ENCODE measurements at places on chromosomes 4 and X.

DNA sequence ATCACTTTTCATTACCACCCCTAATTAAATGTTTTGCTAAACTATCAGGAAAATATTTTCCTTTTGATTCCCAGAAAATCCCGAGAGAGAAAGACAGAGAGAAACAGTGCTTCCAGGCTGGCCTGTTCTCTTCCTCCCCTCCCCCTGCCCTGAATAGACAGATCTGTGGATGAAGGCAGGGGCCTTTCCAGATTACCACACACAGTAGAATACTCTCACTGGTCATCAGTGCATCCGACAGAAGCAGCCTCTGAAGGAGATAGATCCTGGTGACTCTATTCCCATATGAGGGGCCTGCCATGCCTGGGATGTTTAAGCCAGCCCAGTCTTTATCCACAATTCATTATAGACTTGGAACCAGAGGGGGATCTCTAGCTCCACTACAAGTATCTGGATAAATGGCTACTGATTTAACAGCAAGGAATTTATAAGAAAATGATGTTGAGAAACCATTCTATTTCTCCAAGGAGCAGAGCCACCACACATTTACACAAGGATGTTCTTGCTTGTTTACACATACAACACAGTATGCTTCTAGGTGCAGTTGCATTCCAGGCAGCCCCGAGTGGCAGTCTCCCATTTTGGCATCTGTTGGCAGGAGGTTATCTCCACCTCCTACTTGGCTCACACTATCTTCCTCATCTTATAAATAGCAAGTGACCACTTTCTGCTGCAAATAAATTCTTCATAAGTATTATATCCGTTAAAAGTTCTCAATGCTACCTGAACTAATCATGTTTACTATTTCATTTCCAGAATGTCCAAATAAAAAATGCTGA lies 115.8 kb downstream of the HS6ST2 start:
- no peak for DNase-seq

GRCh38 chrX:33465137-33465536 lies 253.8 kb upstream of the DMD start:
- no peak for DNase-seq

DNA sequence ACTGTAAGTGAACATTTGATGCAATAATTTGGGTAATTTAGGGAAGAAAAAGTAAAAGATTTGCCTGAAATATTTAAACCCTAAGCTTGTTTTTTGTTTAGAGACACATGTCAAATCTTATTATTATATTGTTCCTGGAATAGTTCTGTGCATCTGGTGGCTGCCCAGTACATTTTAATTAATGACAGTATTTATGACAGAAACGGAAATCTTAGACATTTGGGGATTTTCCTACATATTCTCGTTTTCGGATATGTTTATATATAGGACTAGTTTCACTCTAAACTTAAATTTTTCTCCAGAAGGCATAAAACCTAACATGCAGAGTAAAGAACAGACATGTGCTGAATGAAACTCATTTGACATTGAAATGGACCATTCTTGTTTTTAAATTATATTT lies 125.6 kb upstream of the PAQR3 start:
- no peak for DNase-seq

DNA sequence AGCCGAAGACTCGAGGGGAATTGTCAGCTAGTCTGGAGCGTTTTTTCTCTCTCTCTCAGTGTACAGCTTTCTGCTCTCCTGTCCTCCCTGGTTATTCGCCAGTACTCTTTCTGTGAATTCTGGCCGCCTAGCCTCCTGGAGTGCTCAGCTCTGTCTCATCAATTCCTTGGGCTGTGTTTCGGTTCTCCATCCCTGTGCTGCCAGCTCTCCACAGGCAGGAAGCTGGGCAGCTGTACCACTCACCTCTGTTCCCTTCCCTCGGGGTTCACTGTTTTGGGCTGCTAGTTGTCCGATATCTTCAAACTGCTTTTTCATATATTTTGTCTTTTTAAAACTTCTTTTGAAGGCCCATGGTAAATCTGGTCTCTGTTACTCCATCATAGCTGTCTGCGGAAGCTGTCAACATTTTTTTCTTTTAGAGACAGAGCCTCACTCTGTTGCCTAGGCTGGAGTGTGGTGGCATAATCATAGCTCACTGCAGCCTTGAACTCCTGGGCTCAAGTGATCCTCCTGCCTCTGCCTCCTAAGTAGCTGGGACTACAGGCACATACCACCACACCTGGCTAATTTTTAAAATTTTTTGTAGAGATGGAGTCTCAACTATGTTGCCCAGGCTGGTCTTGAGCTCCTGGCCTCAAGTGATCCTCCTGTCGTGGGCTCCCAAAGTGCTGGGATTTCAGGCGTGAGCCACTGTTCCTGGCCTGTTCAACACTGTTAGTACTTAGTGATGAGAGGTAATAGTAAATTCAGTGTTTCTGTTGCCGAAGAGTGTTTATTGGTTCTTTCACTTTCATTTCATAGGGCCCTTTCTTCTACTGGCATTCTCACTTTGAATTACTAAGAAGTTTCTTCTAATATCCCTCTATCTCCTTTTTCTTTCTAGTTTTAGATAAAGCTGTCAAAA lies 18.6 kb downstream of the ZCCHC4 start:
- no peak for DNase-seq

DNA sequence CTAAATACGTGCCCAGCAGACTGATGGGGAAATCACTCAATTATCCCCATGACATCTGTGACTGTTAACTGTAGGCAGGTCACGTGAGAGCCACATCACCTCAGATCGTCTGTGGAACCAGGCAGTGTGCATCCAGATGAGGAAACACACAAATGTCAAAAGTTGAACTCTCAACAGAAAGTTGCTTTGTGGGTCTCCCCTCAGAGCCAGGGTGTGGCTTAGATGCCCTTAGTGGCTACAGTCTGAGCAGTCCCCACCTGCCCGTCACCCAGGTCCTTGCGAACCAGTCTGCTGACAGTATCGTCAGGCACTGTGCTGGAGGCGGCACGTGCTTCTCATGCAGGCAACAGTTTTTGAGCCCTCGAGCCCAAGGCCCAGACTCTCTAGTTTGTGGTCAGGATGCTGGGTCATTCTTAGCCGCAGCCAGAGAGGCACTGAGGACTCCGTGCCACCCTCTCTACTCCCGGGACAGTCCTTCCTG lies 10.8 kb downstream of the TMEM187 start:
- DNase-seq = no peak

- DNase-seq = no peak
Measured at GRCh38 chr4:10192331-10192730, 75.7 kb upstream of the WDR1 start.

GRCh38 chrX:77977095-77977494 lies 7.7 kb upstream of the PGAM4 start:
- no peak for DNase-seq

GRCh38 chr4:8403976-8404375 lies 36.5 kb downstream of the ACOX3 start:
- DNase-seq = no peak

- no peak for DNase-seq
Measured at GRCh38 chrX:13903405-13903804, 86.5 kb upstream of the GPM6B start.

DNA sequence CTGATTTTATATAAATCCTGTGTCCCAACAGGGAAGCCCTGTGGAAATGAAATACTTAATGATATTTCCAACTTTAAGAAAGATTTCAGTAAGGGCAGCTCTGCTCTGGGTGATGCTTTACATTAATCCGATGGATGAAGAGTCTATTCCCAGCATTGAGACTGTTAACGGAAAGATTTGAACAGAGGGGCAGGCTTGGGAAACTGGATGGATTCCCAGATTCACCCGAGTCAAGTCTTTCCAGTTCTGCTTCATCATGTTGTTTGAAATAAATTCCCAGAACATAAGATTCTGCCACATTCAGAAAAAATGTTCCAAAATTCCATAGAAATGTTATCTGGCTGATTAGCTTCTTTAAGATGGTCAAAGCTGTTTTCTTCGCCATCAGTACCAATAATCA lies 246.0 kb downstream of the FBXW7 start:
- no peak for DNase-seq

DNA sequence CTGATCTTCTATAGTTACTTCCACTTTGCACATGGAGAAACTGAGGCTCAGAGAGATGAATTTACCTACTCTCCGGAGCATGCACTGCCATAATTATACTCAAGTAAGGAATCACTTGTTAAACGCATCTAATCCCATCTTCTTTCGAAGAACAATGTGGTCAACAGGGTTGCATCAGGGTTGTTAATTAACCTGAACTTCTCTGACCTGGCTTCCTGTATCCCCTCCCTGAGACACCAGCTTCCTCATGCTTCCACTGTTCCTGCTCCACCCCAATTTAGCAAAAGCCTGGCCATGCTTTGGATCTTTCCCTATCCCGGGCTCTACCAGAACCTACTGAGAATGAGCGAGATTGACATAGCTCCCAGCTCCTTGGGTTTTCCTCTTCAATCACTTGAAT lies 136.7 kb downstream of the SMIM20 start:
- no peak for DNase-seq

DNA sequence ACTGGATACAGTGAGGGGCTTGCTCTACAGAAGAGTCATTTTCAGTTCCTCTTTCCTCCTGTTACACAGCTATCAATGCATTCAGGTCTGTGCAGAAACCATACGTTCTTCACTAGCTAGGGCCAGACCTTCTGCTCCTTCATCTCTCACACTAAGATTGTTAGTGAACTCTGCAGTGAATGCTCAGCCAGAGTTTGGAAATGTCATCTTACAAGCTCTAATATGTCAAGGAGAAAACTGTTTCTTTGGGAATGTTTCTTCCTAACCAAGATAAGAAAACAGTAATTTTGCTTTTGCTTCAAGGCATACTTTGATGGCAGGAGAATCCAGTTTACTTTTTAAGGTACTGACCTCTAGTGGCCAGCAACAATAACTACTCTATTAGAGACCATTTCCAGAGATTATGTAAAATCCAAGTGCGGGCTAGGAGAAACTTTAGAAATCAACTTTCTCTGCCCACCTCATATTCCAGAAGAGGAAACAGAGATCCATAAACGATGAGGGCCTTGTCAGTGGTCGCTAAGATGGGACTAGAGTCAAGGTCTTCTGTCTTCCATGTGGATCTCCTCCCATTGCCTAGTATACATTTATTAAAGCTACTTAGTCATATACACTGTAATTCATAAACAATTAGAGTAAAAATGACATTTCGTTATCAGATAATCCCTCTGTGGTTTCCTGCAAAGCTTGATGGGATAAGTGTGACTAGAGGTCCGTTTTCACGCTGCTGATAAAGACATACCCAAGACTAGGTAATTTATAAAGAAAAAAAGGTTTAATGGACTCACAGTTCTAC lies 12.1 kb upstream of the CC2D2A start:
- DNase-seq = peak; percentile 24

DNA sequence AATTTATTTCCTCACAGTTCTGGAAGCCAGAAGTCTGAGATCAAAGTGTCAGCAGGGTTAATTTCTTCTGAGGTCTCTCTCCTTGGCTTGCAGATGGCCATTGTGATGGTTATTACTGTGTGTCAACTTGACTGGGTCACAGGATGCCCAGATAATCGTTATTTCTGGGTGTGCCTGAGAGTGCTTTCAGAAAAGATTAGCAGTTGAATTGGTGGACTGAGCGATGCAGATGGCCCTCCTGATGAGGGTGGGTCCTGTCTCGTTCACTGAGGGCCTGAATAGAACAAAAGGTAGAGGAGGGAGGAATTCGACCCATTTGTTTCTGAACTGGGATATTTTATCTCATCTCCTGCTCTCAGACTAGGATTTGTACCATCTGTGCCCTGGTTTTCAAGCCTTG lies 15.7 kb downstream of the SMIM43 start:
- DNase-seq = no peak

DNA sequence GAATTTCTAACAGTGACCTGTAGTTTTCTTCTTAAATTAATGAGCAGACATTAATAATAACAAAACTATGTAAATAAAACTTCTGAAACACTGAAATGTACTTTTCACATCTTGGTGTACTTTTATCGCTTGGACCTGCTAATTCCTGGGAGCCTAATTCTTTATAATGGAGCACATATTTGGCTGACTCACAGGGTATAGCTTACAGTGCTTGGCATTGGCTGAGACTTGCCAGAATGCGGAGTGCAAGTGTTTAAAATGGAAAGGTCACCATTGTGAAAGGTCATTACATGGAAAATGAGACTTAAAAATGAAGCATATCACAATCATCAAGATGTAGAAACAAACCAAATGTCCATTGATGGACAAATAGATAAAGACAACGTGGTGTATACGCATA lies 137.3 kb upstream of the PDLIM3 start:
- no peak for DNase-seq

- no peak for DNase-seq
Measured at GRCh38 chrX:42695800-42696358, 82.1 kb downstream of the PPP1R2C start.

DNA sequence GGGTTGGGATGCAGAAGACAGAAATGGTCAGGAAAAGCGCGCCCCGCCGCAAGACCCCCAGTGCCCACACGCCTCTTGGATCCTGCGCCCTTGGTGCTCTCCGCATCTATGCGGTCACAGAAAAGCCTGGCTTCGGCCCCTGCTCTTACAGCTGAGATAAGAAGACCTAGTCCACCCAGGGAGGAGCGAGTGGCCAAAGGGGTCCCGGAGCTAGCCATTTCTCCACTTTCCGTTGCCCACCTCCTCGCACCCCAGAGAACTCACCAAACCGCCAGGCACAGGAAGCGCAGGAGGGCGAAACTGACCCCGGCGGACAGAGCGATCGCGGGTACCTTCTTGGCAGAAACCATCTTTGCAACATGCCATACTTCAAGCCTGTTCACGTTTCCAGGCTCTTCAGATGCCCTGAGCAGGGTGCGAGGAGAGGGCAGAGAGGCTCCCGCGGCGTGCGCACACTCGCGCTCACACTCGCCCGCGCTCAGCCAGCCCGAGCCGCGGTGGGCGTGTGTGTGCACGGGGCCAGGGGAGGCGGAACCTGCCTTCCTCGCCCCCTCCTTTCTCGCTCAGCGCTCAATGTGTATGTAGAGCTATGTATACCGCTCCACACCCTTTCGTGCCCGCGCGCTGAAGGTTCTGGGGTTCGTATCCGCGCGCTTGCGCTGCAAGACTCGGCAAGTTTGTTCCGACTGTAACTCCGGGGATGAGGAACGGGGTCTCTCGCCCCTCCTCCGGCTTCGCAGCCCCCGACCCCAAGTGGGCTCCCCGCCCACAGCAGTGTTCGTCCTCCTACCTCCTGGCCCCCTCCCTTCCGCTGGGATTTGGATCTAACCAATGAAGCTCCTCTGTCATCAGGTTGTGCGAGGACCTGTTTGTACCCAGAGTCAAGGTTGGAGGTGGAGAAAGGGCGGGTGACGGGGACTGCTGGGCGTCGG lies at the start of gene GABRA4:
Gene GABRA4, minus strand, starts transcription at position 507 of the 932 bp plus-strand sequence. Its CDS starts 157 bp downstream, at position 350.
- no peak for DNase-seq

- DNase-seq = no peak
Measured at GRCh38 chr4:7734651-7735260, 204.9 kb downstream of the AFAP1 start.

DNA sequence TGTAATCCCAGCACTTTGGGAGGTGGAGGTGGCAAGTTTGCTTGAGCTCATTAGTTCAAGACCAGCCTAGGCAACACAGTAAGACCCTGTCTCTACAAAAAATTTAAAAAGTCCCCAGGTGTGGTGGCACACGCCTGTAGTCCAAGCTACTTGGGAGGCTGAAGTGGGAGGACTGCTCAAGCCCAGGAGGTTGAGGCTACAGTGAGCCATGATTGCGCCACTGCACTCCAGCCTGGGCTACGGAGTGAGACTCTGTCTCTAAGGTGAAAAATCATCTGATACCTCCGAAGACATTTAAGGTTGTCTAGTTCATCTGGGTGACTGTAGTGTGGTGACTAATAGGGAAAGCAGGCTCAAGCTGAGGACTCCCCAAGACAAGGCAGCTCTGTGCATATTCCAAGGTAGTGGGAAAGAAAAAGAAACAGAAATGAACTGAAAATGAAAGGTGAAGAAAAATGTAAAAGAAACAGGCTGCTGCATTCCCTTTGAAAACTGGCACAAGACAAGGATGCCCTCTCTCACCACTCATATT lies 23.3 kb downstream of the FRYL start:
- peak; percentile 62 for DNase-seq

GRCh38 chr4:165765053-165765452 lies 108.0 kb upstream of the TLL1 start:
- DNase-seq = peak; percentile 17

Data from NCI-H226 (cell line).